ENCODE measurements at places on chromosomes 3 and 15.

DNA sequence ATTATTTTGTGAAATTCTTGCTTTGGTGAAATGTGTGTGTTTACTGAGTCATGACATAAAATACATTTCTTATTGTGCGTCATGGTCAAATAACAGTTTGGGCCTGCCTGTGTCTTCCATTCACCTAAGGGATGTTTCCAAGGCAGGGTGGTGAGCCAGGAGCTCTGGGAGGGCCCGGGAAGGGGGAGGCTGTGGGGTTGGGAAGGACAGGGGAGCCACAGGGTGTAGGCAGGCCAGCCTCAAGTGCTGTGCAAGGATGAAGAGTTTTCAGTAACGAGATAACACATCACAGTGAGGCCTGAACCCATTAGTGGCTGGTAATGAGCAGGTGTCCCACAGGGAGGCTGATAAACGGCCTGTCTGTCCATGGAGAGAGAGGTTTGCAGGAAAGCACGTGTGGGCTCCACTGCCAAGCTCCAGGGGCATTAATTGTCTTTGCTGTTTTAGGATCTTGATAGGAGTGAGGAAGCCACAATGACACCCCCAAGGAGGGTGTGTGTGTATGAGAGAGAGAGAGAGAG is 35.6 kb upstream of the SEC13 start:
- DNase-seq: no peak

DNA sequence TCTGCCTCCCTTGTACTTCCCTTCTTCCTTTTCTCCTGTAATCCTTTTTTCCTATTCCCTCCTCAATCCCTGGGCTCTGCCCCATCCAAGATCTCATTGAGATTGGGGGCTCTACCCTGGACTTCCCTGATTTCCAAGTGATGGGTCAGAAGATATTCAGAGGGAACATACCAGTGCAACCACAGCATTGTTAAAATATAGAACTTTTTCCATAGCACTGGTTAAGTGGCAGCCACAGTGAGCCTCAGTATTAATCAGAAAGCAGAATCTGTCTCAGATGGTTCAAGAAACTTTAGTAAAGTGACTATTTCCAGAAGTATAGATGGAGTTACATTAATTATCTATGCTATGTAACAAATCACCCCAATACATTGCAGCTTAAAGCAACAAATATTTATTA is 18.7 kb upstream of the SCN10A start:
- no peak for DNase-seq

DNA sequence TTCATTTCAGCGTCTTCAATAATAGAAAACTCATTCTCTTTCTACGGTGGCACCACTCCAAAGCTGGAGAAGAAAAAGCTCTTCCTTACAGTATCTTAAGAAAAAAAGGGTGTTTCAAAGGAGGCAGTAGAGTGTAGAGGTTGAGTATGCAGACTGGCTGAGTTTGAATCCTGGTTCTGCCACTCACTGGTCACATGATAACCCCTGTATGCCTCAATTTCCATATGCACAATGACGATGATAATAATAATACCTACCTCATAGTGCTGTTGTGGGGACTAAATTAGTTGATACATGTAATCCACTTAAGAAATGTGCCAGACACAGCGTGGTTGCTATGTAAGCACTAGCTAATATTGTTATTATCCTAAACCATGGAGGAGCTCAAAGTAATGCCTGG is 4.5 kb downstream of the ANP32A start:
- DNase-seq: no peak

DNA sequence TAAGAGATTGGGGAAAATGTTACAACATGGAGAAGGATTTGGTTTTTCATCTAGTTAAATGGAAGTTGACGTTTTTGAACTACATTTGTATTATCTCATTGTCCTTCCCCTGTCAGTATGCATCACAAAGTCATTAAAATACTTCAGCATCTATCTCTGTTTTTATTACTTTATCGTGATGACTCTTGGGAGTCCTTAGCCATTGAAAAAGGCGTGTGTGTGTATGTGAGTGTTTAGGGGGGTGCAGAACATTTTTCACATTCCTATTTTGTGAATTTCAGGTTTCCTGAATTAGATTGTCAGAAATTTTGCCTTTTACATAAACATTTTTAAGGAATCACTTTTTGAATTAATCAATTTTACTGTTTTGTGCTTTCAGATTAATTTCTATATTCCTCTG is 360.6 kb upstream of the SGO1 start:
- no peak for DNase-seq

- no peak for DNase-seq
Measured at GRCh38 chr3:43953814-43954692, 263.3 kb downstream of the ABHD5 start.

DNA sequence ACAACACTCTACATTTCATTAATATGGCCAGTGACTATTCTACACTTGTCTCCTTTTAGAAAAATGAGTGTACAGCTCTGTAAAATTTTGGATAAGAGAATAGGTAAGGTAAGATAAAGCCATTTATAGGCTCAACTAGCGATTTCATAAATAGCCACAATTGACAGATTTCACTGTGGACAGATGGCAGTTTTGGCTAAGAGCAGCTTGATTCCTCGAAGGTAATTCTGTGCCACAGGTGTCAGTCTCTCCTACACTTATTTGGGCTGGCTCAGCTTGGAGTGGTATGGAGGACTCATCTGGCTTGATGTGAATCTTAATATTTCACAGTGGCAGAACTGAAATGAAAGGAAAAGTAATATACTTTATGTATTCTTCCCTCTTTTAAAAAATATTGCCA is 536.7 kb upstream of the TBL1XR1 start:
- no peak for DNase-seq

- DNase-seq: no peak
Measured at GRCh38 chr3:134313847-134314587, 60.2 kb downstream of the AMOTL2 start.

- no peak for DNase-seq
Measured at GRCh38 chr3:64134882-64135281, 90.4 kb downstream of the PRICKLE2 start.

DNA sequence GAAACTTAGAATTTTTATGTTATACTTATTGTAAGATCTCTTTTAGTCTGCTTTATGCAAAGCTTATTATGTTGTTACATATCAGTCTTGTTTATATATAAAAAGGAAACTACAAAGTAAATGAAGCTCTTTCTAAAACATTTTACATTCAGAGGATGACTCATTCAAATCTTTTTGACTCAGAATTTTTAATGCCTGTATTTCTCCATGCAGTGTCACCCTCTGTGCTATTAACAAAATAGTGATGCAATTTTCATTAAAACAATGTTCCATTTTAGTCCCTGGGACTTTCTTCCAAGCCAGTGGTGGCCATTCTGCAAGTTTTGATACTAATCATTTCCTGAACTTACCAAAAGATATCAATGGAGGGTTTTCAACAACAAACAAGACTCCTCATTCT is 216.1 kb downstream of the NAALADL2 start:
- no peak for DNase-seq

DNA sequence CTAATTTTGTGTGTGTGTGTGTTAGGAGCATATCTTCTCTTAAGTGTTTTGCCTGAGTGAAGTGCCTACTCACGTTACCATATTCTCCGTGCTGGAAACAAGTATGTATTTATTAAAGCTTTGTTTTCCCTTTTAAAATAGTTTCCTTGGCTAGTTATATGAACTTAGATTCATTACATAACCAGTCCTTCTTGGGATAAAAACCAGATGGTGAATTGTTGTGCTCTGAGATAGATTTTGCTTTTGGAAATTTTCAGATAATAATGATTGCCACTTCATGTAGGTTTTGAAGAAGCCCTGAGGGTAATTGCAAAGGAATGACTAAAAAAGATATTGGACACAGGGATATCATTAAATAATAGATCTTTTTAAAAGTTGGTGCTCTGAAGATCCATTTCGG is 390.2 kb upstream of the SGO1 start:
- DNase-seq: no peak

DNA sequence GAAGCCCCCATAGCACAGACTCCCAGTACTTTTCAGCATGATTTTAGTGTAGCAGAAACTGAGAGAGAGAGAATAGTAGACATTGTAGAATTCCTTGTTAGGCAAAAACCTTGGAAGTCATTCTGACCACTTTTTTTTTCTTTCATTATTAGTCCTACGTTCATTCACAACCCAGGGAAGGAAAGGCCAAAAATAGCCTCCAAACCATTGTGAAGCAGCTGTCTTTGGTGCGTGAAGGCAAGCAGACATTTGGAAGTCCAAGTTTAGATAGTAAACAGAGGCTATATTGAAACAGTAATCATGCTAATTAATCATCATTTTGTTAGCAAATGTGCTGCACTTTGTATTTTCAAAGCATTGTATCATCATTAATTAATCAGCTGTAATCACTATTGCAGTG is 34.5 kb downstream of the CCDC54 start:
- DNase-seq: no peak

GRCh38 chr3:126356373-126357264 is 589 bp downstream of the KLF15 start:
- DNase-seq: no peak
